Choroid plexus epithelial cell (primary cell): ENCODE measurements at places on chromosomes 7 and 10.

GRCh38 chr10:8455181-8455580 is 400.7 kb downstream of the GATA3 start:
- no peak for DNase-seq

DNA sequence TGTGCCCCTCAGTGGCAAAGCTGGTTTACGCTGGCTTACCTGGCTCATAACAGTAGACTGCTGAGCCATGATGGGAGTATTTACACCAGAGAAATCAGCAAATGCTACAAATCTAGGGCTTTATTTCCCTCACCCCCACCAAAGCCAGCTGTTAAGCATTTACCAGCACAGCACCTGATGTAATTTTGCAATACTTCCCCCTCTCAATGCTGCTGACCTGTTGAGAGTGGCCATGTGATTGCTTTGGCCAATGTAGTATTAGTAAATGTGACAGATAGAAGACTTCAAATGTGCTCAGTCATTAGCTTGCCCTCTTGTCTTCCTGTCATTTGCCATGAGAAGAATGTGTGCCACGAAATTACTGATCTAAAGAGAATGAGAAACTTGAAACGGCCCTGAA is 46.6 kb downstream of the HERPUD2 start:
- DNase-seq: peak; percentile 41

DNA sequence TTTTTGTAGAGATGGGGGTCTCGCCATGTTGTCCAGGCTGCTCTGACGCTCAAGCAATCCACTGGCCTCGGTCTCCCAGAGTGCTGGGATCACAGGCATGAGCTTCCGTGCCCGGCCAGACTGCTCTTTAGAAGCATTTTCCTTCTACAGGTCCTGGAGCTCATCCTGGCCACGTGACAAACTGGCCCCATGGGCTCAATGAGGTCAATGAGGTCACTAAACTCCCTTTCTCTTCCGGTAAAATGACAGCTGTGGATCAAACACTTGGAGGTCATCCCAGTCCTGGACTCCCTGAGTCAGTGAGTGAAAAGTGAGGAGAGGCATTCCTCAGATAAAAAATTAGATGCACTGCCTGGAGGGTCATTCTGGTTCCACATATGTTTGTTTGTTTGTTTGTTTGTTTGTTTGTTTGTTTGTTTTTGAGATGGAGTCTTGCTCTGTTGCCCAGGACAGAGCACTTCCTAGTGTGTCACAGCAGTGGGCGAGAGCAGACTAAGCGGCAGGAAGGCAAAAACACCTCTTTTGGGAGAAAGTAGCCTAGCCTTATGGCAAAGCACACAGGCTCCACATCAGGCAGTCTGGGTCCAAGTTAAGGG is 134.9 kb downstream of the TNS3 start:
- no peak for DNase-seq

DNA sequence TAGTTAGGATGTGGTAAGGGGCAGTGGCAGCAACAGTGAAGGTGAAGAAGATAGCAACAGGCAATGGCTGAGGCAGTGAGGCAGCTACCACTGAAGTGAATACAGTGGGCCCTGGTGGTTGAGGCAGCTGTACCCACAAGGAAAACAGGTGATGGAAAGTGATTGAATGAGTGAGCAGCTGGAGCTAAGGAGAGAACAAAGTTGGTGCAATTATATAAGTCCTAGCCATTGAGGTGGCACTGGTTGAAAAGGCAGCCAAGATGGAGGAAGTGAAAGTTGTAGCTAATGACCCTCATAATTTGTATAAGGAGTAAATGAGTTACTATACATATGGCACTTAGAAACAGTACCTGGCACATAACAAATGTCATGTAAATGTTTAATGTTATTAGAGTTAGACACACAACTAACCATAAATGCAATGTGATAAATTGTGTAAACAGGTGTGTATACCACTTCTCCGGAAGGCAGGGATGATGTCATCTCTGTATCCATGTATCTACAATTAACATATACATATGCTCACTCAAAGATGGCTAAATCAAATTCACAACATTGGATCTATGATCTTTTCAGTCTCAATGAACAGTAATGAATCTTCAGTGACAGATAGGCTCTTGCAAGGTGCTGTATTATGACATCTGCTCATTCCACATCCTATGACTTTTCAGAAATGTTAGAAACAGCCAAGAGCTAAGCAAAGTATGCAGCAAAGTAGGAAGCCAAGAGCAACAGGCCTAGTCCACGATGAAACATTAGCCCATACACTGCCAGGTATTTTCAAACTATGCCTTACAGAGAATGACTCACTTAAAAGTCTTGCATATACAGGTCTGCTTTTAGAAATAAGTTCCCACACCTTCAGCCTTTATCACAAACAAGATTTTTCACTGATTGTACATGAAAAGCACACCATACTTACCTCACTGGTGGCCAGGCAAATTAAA is 10.7 kb downstream of the XPNPEP1 start:
- peak; percentile 91 for DNase-seq

DNA sequence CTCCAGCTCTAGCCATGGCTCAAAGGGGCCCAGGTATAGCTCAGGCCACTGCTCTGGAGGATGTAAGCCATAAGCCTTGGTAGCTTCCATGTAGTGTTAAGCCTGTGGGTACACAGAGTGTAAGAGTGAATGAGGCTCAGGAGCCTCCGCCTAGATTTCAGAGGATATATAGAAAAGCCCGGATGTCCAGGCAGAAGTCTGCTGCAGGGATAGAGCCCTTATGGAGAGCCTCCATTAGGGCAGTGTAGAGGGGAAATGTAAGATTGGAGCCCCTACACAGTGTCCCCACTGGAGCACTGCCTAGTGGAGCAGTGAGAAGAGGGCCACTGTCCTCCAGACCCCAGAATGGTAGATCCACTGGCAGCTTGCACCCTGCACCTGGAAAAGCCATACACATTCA is 240.8 kb upstream of the KLF14 start:
- DNase-seq: no peak

DNA sequence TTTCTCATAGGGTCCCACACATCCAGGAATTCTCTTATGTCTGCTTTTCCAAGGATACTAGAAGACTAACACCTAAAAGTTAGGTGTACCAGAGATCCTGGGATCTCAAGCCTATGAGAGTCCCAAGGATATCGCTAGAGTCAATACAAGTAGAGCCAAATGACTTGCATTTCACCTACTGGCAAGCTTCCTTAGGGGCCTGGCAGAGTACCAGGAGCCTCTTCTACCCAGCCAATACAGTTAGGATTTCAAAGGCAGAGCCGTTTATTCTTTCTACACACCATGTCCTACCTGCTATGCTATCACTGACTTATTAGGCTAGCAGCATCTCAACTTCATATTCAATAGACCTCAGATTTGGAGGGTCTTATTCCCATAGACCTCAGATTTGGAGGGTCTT is 53.5 kb upstream of the UNC5B start:
- DNase-seq: no peak

DNA sequence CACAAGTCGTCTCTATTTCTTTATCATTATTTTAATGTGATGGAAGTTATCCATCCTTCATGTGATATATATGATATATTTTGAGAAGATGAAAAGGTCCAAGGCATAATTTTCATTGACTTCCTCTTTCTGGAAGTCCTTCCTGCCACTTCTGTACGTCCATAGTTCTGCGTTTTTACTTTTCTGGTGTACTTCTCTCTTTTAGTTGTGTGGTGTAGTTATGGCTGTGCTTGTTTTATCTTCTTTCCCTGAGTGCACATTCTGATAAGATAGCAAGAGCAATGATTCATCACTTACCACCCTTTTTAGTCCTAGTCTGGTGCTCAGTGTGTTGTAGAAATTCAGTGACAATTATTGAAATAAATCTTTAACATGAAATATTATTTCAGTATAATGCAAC is 231.3 kb upstream of the FERD3L start:
- DNase-seq: peak; percentile 46

- no peak for DNase-seq
Observed at GRCh38 chr7:8155836-8156235, 106.1 kb downstream of the ICA1 start.

DNA sequence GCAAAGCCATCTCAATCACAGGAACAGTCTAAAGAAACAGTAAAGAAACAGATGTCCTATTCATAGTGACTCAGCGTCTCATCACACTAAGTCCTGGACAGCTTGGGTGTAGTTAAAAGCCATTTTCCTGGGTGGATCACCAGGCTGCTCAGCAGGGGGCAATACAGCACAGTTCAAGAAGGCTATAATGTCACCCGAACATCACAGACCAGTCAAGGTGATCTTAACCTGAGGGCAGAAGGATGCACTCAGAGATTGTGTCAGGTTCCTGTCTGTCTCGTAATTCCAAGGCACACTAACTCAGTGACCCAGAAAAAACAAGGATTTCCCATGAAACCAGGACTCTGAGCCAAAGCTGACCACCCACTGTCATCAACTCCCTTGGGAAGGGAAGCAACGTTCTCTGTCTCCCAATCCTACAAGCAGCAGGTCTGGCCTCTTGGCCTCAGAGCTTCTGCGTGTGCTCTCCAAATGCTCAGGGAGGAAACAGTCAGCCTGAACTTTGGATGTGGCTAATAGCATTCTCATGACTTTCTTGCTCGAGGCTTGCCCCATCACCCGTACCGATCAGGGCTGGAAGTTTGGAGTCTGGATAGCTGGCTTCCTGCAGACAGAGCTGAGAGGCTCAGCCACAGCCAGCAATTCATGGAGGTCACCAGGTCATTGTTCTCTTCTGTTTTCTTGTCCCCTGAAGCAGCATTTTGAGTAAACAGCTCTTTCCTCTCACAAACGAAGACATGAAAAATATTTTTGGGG is 90.4 kb upstream of the FAM171A1 start:
- DNase-seq: peak; percentile 88

GRCh38 chr10:113025487-113025886 is 75.4 kb downstream of the TCF7L2 start:
- DNase-seq: no peak

DNA sequence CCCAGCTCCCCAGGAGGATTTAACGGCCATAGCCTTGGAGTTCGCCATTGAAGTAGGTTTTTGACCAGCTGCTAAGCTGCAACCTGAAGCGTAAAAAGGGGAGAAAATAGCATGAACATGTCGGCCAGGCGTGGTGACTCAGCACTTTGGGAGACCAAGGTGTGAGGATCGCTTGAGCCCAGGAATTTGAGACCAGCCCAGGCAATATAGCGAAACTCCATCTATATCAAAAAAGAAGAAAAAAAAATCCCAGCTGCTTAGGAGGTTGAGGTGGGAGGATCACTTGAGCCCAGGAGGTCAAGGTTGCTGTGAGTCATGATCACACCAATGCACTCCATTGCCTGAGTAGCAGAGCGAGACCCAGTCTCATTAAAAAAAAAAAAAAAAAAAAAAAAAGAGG is 32.2 kb upstream of the MCU start:
- peak; percentile 31 for DNase-seq

- DNase-seq: peak; percentile 64
Observed at GRCh38 chr10:11874568-11875493, 51.7 kb downstream of the PROSER2 start.

GRCh38 chr10:104259456-104259855 is 4.8 kb downstream of the GSTO1 start:
- no peak for DNase-seq

- DNase-seq: peak; percentile 61
Observed at GRCh38 chr10:107971411-107971810, 806.9 kb upstream of the SORCS1 start.

DNA sequence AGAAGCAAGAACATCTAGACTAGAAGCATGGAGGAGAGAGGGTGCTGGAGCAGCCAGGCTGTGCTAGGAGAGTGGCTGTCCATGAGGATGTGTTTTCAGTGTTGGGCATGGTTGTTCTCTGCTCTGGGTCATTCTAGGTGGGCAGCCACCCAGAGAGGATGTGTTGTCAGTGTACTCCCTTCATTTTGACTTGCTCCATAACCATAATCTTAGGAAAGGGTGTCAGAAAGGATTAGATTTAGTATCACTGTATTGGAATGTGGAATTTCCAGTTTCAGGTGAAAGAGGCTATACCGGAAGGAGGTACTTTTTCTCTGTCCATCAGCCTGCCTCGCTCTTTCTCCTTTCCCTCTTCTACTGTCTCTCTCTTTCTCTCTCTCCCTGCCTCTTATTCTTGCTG is 474.5 kb upstream of the PODXL start:
- DNase-seq: no peak

GRCh38 chr7:89837515-89837914 is 316.8 kb upstream of the STEAP1 start:
- peak; percentile 7 for DNase-seq

GRCh38 chr7:92423710-92424131 is 23.6 kb upstream of the GATAD1 start:
- no peak for DNase-seq

- DNase-seq: no peak
Observed at GRCh38 chr10:71344993-71345480, 26.0 kb downstream of the SLC29A3 start.

DNA sequence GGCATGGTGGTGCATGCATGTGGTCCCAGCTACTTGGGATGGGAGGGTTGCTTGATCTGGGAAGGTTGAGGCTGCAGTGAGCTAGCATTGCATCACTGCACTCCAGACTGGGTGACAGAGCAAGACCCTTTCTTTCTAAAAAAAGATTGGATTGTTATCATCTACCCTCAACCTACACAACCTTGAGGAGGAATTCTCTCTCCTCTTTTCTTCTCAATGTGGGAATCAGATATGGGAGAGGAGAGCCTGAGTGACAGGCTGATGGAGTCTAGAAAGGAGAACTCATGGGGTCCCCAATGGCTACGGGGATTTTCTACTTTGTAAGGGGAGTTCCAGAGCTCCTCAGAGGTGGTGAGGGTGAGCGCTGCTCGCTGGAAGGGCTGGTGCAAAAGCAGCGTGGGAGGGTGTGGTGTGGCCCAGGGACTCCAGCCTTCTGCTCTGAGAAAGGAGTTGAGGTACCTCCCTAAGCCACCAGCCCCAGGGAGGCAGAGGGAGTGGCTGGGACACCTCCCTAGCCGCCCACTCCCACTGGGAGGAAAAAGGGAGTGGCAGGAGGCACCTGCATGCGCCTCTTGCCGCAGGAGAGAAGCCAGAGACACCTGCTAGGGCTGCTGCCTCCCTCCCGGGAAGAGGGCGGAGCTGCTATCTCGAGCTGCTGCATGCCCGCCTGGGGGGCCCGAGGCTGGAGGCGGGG is 48.4 kb downstream of the GATA3 start:
- DNase-seq: no peak

GRCh38 chr10:35345383-35345742 is 9.1 kb downstream of the CCNY start:
- DNase-seq: no peak

- DNase-seq: no peak
Observed at GRCh38 chr10:2914741-2915140, 152.6 kb upstream of the PFKP start.

- peak; percentile 77 for DNase-seq
Observed at GRCh38 chr10:93235686-93236085, 162.0 kb downstream of the CYP26A1 start.

DNA sequence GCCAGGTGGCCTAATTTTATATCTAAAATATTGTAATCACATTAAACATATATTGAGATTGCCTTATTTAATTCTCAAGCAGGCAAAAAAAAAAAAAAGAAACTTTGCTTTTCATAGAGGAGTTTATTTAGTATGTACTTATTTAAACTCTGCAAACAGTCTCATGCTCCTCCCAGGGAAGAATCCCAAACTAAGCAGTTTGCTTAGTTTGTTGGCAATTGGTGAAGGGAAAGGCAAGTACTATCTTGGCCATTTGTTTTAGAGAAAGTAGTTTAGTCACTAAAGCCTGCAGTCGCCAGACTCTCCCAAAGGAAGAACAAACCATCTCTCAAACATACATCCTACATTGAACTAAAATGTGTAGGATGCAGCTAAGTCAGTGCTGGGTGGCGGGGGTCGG is 226.8 kb downstream of the CDC14C start:
- no peak for DNase-seq

GRCh38 chr10:53458007-53458406 is 685.4 kb upstream of the MBL2 start:
- DNase-seq: no peak

GRCh38 chr10:130959752-130960195 is 351.7 kb downstream of the TCERG1L start:
- DNase-seq: no peak

GRCh38 chr10:114279901-114280644 is 41.0 kb downstream of the VWA2 start:
- no peak for DNase-seq
